ENCODE measurements at places on chromosomes 6 and 20.

DNA sequence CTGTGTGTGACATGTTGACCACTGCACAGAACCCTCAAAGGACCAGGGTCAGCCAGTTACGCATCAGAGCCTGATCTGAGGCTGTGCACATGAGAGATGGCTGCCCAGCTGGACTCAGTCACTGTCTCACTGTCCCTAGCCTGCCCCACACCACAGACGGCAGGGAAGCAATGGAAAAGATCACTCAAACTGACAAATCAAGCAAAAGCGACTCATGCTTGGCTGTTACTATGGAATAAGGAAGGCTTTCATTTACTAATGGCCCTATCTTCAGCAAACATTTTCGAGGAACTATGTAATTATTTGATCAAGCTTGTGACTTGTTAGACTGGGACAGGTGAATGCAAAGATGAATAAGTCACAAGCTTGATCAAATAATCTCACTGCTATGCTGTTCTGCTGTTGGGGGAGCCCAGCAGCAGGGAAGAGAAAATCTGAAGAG lies 137.0 kb downstream of the SLC23A2 start:
- DNase-seq = no peak

DNA sequence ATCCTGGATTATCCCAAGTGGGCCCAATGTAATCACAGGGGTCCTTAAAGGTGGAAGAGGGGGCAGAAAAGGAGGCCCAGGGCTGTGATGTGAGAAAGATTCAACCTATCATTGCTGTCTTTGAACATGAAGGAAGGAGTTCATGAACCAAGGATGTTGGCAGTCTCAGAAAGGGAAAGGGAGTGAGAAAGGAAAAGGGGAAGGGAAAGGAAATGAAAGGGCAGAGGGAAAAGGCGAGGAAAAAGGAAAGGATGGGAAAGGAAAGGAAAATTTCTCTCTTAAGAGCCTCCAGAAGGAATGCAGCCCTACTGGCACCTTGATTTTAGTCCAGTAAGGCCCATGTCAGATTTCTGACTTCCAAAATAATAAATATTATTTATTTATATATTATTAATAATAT lies 687.8 kb downstream of the COL12A1 start:
- DNase-seq = no peak

GRCh38 chr6:150410399-150410798 lies 41.6 kb downstream of the IYD start:
- no peak for DNase-seq

DNA sequence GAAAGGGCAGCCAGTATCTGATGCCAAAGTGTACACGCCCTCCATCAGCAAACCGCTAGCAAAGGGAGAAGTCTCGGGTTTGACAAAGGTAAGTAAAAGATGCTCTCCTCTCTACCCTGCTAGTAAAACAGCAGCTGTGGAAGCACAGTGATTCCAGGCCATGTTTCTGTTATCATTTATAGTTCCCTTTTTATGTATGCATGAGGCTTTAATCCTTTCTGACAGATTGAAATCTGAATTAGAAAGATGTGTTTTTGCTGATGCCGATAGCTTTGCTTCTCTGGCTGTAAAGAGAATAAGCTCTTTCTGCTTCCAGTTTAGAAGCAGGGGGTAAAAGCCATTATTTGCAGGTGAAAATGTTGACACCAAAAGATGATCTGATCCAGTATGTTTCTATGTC lies 392.4 kb upstream of the SOX4 start:
- DNase-seq = no peak

DNA sequence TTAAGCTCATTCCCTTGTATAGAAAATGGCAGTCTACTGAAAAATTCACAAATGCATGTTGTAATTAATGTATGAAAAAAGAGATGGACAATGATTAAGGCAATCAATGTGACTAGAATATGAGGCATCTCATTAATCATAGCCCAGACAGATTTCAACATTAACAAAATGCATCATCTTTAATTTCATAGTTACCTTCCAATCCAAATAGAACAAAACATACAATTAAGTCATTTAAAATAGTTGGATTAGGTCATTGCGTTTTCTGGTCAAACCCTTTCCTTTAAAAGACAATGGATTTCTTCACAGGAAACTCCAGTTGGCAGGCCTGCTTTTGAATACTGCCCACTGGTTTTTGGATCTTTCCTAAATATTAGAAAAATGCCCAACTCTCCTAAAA lies 203.9 kb downstream of the HAO1 start:
- no peak for DNase-seq

GRCh38 chr20:49408509-49409104 lies 73.9 kb downstream of the KCNB1 start:
- DNase-seq = no peak

DNA sequence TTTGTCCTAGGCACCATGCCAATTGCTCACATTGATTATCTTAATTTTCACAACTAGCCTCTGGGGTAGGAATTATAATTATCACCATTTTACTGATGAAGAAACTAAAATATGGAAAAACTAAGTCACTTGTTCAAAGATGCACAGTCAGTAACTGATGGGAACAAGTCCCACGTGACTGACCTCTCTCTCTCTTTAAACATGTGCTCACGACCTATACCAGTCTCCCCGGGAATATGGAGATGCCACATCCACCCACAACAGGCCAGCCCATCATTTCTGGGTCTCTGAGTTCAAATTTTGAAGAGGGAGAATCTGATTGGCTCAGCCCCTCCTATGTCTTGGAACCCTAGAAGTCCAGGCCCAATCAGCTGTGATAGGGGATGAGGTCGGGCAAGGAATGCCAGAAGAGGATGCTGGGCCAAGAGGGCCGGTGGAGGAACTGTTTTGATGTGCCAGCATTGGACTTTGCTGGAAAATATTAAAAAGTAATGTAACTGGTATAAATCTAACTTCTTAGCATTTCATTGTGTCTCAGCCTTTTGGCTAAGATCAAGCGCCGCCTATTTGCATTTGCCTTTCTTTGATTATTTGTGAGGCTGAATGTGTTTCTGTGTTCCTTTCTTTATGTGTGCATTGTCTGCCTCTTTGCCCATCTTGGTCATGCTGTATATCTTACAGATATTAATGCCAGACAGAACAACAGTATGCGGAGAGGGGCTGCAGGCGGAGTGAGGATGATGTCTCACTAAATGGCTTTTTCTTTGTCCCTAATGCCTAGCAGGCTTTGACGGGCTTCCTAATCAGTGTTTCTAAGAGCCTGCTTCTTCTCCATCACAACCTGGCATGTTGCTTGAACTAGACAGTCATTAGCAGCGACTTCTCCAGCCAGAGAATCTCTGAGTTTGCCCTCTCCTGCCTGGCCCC lies 126.6 kb downstream of the VEGFA start:
- no peak for DNase-seq

GRCh38 chr6:119036081-119036480 lies 42.4 kb downstream of the FAM184A start:
- no peak for DNase-seq

GRCh38 chr20:10584371-10584770 lies 89.4 kb downstream of the JAG1 start:
- no peak for DNase-seq

DNA sequence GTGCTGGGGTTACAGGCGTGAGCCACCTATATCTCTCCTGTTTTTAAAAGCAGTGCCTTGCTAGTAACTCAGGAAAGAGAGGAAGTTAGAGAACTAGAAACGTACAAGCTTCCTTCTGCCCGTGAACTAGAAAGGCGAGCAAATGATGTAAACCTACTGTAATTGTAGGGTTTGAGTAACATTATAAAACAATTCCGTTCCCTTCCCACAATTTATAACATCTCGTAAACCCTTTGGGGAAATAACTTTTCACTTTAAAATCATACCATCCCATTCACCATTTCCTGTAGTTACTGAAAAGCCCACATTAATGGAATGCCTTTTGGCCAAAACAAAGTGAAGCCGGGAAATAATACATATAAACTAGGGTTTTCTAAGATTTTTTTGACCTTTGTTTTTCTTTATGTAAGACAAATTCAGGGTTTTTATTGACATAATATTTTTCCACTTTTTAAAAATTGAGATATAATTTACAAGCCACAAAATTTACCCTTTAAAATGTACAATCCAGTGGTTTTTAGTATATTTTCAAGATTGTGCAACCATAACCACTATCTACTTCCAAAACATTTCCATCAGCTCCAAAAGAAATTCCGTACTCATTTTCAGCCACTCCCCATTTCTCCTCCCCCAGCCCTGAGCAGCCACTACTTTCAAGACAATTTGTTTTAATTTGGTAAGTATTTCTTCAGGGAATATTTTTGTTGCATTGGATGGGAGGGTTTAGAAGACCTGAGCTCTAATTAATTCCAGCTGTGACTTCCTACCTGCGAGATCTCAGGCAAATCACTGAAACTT lies 175.1 kb upstream of the PDE10A start:
- no peak for DNase-seq

DNA sequence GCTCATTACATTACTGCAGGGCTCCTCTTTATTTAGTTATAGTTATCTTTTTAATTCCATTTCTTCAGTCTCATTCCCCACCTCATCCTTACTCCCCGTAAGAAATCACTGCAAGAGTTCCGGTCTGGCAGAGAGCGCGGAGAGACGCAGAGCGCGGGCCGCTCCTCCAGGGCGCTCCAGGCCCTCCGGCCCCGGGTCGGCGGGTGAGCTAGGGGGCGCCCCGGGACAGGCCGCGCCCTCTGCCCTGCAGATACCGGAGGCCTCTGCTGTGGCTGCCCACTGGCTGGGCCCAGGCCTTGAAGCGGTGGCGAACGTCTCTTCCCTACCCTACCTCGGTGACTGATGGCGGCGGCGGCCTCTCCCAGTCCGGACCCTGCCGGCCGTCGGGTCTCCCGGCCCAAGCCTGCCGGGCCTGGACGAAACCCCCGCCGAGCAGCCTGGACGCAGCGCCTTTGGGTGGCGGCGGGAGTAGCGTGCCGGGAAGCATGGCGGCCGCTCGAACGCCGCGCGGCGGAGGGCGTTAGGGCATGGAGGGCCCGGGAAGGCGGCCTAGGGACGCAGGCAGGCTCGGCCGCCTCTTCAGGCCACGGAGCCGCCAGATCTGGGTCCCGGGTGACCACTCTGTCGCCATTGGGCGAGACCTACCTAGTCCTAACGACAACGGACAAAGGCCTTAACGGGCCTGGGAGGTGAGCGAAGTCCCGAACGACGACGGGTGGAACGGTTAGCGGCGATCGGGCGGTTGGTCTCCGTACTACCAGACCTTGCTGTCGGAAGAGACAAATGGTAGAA lies 16.4 kb upstream of the HMGN4 start:
- peak; percentile 13 for DNase-seq

DNA sequence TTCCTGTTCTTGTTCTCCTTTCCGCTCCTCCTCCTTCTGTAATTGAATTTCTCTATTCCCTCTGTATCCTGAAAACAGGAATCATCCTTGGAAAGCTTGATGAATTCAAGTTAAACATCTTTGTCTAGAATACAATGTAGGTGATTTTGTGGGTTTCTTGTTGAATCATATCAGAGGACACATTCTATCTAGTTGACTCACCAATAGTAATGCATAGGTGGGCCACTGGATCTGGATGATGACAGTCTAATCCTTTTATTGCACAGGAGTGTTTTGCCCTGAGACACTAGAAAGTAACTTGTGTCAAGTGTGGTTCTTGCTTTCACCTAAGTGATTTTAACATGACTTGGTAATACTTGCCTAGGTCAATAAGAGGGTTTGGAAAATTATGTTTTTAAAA lies 164.3 kb downstream of the RFPL4B start:
- DNase-seq = no peak

DNA sequence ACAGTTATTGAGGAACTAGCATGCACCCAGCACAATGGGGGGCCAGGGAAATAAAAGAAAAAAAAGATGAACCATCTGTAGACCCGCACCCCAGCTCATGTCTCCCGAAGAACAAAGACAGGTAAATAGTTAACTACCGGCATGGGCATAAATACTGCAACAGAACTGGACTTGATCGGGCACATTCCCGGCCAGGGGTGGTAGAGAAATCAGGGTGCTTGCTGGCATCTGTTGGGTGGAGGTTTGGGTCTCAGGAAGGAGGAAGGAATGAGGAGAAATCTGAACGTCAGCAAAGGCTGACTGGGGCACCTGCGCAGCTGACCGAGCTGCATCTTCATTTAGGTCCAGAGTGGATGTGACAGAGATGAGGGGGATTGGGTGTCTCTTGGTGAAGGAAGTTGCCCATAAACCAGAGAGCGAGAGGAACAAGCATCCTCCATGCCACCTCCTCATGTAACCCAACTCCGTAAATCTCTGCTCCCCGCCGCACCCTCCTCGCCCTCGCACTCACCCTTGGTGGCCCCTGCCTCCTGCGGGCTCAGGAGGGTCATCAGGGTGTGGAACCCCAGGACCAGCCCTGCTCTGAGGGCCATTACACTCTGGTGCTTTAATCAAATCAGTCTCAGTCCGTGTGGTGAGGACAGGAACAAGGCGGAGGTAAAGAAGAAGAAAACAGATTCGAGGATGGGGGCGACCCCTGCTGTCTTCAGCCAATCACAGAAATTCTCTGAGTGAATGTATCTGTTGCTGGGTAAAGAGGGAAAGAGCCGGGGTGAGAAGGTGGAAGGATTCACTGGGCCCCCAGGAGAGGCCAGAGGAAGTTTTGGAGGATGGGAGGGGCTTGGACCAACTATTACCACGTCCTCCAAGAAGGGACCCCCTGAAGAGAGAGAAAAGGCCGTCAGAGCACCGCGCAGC lies at the start of gene HLA-DOA:
Gene HLA-DOA (minus strand): TSS at position 648 of the 918 bp plus-strand sequence.
- no peak for DNase-seq

GRCh38 chr6:161035981-161036263 lies 44.4 kb downstream of the MAP3K4 start:
- no peak for DNase-seq

DNA sequence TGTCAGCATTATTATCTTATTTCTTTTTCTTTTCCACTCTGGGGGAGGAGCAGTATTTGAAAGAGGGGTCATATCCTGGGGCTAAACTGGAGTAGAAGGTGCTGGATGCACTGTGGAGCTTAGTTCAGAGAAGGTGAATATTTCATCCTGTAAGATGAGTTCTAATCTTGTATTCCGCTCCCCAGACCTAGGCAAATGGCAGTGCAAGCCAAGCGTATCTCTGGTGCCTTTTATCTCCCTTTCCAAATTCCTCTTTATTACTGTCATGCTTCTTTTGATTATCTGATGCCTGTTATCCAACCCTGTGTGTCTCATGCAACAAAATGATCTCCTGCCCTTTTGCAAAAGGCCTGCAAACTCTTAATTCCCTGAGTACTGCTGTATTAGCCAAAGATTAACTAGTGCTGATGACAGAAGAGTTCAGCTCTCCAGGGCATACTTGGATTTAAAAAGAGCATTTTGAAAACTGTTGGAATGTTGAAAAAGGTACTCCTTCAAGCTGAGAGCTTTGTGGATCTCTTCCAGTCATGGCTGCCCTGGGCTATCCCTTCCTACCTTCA lies 138.0 kb downstream of the CARMIL1 start:
- DNase-seq = no peak

- DNase-seq = no peak
Measured at GRCh38 chr6:27650620-27651370, 177.9 kb upstream of the ZNF184 start.

- DNase-seq = no peak
Measured at GRCh38 chr6:18350712-18351111, 36.4 kb upstream of the RNF144B start.

- DNase-seq = no peak
Measured at GRCh38 chr6:150770637-150771036, 94.9 kb upstream of the MTHFD1L start.
